ENCODE measurements at places on chromosomes 5 and 9.
A peak's percentile ranks its signal among the peaks of the same experiment; 100 is the strongest.

GRCh38 chr5:74501674-74502478 lies 138.7 kb downstream of the ENC1 start:
- DNase-seq: no peak

DNA sequence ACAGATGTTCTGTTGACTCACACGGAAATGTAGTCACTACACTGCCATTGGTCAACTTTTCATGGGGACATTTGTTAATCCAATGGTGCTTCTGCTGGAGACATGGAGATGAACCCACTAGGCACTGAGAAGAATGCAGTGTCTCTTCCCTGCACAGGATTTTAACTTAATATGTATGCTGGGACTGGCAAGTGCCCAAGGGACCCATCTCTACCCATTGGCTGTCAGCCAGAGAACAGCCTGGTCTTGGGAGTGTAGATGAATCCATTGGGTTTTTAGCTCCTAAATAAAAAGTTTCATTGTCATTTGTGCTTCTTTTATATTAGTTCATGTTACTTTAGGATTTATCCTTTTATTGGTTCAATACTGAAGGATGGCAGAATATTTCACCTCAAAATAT lies 195.8 kb upstream of the CDH6 start:
- DNase-seq: no peak

DNA sequence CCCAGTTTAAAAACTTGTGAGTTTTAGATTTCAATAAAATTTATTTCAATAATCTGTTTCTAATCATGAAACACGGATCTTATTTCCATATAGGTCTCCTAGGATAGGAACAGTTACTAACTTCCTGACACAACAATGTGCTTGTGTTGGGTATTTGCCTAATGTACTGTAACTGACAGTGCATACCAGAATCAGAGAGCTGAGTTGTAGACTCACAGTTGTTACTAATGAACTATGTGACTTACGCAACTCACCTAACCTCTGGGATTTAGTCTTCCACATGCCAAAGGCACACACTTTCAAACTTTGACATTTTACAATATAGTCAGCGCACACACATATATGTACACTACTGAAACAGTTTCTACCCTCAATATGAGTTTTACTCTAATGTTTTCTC lies 77.7 kb downstream of the HOMER1 start:
- DNase-seq: no peak

GRCh38 chr9:109349421-109349846 lies 28.6 kb upstream of the EPB41L4B start:
- DNase-seq: peak; percentile 80

- DNase-seq: no peak
These were observed 45.3 kb downstream of the SMARCA2 start for GRCh38 chr9:2060424-2060823.

DNA sequence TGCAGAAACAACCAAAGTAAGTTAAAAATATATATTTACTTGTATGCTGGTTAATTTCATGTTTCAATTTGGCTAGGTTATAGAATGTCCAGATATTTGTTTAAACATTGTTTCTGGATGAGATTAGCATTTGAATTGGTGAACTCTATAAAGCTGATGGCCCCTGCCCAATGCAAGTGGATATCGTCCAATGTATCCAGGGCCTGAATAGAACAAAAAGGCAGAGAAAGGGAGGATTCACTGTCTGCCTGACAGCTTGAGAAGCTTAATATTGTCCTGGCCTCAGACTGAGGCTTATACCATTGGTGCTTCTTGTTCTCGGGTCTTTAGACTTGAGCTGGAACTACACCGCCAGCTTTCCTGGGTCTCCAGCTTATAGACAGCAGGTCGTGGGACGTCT lies 446.7 kb upstream of the ACTBL2 start:
- no peak for DNase-seq

- no peak for DNase-seq
These were observed 112.4 kb downstream of the FBXO4 start for GRCh38 chr5:42037379-42037932.

- DNase-seq: peak; percentile 71
These were observed 297.9 kb downstream of the EFNA5 start for GRCh38 chr5:107372723-107373450.

GRCh38 chr9:29691758-29692407 lies 2118.6 kb upstream of the C9orf72 start:
- no peak for DNase-seq

DNA sequence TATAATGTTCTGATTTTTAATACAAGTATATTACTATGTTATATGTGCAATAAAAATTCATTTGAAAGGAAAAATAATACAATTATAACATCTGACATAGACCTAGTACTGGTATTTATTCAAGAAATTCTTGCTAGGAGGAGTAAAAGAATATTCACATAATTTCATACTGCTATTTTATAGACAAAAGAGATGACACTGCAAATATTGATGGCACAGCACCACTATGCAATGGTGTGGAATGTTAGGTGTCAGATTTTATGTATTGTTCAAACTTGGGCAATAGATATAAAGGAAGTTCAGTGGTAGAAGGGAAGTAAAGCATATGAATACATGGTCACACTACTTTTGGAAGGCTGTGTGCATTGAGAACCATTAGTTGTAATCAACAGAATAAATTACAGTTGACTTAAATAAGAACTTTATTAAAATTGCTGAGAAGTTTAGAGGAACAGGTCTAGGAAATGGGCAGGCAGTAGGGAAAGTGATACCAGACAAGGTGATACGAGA lies 143.9 kb downstream of the OR2K2 start:
- no peak for DNase-seq

- no peak for DNase-seq
These were observed 28.5 kb downstream of the KCNV2 start for GRCh38 chr9:2745560-2746380.

- DNase-seq: no peak
These were observed 252.2 kb downstream of the SLF1 start for GRCh38 chr5:94870511-94871183.

- no peak for DNase-seq
These were observed 67.2 kb downstream of the MRPS30 start for GRCh38 chr5:44875661-44876605.

- DNase-seq: peak; percentile 20
These were observed 117.9 kb downstream of the MTX3 start for GRCh38 chr5:79873187-79873586.

DNA sequence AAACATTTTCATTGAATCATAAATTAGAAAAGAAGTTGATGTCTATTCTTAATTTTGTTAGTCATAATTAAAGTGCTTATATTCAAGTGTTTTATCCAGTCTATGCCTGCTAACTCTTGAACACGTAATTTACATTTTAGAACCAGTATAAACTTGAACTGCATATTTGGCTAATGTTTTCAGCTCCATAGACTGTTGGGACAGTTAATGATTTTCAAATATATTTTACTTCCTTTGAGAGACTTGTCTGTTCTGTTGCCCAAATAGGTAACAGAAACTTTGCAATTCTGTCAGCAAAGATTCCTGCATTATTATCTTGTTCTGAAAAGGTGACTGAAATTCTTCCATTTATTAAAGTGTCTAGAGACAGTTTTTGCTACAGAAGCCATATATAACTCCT lies 7.8 kb downstream of the ITGA2 start:
- no peak for DNase-seq

DNA sequence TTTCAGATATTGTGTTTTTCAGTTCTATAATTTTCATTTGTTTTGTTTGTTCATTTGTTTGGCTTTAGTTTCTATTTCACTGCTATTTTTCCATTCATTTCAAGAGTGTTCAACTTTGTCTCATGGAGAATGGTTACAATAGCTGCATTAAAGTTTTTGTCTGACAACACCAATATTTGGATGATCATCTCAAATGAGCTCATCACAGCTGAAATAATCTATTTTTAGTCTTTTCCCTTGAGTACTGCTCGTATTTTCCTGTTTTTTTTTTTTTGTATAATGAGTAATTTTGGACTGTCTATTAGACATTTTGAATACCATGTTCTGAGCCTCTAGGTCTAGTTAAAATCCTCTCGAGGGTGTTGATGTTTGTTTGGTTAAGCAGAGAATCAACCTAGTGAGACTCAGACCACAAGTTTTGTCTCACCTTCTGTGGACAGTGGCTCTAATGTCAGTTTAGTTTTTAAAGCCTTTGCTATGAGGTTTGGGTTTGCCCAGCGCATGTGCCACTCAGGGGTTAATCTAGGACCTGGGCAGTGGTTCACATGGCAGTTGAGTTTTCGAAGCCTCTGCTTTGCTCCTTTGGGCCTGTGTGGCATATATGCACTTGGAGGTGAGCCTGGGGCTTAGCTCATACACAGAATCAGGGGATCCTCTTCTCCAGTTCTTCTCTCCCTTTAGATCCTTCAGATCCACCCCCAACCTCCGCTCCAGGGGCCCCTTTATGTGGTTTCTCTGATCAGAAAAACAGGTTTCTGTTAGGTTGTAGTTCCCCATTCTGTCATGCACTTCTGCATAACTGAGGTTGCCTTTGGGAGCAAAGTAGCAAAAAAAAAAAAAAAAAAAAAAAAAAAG lies 79.8 kb downstream of the ARSB start:
- peak; percentile 34 for DNase-seq

DNA sequence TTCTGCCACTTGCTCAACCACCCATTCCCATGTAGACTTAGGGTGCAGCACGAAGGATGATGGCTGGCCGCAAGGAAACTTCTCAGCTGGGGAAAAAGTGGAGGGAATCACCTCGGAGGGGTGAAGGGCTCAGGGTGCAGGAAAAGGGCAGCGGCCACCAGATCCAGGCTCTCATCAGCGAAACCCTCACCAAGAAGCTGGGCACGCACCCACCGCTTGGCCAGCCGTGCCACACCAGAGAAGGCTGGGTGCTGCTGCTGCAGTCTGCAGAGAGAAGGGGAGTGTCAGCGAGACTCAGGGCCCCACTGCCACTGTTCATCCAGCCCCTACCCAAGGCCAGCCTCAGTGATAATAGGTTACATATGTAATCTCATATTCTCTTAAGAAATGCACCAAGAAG lies 8.6 kb downstream of the NOL6 start:
- no peak for DNase-seq

- DNase-seq: peak; percentile 20
These were observed 68.7 kb upstream of the TAS2R1 start for GRCh38 chr5:9698841-9699240.

DNA sequence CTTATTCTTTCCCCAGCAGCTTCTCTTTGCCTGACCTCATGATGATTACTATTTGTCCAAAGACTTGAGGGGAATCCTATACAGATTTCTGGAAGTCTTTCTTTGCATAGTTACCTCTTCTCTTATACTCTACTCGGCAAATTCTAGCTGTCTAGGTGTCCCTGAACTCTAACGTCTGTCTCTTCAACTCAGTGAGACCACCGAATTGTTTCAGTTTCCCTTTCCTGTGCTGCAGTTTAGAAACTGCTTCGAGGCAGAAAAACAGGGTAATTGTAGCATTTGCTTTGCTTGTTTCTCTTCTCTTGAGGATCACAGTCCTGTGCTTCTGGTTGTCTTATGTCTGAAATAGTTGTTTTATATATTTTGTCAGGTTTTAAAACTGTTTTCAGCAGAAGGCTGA lies 14.8 kb downstream of the LVRN start:
- no peak for DNase-seq

DNA sequence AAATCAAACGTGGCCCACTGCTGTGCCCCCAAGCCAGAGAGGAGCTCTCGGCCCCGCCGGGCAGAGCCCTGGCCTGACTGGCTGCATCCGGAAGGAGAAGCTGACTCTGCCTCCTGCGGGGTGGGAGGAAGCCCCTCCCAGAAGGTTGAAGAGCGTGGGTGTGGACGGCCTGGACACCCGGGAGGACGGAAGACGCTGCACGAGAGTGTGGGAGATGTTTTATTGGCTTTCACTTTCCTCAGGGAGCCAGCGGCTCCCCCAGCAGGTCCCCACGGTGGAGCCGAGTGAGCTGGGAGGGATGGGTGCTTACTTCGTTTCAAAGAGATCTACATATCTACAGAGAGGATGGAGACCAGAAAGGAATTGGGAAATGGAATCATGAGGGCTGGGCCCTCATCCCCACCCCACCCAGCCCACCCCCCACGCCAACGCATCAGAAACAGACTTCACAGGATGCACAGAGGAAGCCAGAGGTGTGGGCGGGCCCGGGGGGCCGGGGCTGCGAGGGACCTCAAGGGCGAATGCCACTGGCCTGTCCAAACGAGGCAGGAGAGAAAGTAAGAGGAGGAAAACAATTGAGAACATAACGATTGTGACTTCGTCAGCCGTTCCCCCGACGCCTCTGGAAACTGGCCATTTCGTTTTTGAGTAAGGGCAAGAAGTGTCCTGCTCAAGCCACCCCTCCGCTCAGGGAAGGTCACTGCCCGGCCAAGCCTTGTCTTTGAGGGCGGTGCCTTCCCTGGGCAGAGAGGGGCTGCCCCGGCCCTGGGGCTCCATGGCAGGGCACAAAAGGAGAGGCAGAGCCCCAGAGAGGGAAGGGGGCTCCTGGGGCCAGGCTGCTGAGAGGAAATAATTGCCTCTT lies 32.1 kb downstream of the FAM163B start:
- no peak for DNase-seq

DNA sequence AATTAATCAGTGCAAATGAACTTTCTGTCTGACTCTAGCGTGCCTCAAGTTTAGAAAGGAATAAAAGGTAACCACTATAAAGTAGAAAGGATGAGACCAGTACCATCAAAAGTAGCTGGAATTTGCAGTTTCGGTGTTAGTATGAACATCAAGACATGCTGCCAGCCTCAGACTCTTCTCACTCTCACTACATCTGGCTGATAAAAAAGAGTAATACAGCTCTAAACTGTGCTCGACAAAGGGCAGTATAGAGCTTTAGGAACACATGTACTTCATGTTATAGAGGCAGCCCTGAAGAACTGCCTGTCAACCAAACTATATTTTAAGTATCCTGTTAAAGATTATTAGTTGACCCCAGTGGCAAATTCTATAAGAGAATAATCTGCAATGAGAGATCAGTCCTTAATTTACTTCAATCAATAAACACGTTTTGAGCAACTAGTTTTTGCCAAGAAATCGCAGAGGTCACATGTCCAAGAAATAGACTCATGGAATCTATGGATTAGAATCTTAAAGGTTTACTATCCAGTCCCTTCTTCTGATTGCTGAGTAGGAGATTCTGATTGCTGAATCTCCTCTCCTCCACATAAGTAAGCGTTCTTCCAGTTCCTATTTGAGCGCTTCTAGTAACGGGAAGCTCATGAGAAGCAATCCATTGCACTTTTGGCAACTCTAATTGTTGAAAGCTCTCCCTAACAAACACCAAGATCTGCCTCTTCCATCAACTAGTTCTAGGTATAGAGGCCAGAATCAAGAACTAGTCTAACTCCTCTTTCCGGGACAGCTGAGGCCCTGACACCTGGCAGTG lies 941 bp downstream of the XPA start:
- DNase-seq: no peak

Data from tongue (tissue), 3 donors.